ENCODE measurements at places on chromosomes 7 and 10. TPM values are rescaled to one million over a fixed set of nuclear protein-coding genes. Genes with fewer than 3 reads are reported as not detected.

Gene NPFFR1
- total RNA-seq, result 0.50 TPM

Gene FAM25G
- not detected for total RNA-seq

Gene SAP25
- total RNA-seq, result 1.9 TPM

Gene ZNF425
- 5.8 TPM for total RNA-seq

Gene CHAT
- total RNA-seq, result 2.9 TPM

Gene CFAP69
- 10.9 TPM for total RNA-seq

Gene FAM131B
- total RNA-seq, result 53.5 TPM

Gene CNPY1
- 0.66 TPM for total RNA-seq

Gene HTRA1
- total RNA-seq, result 150 TPM

Gene NOBOX
- total RNA-seq, result not detected

Gene DDX21
- 36.9 TPM for total RNA-seq

Gene SGCE
- total RNA-seq, result 104 TPM

Gene FRMD4A
- total RNA-seq, result 87.2 TPM

Gene LRIT1
- total RNA-seq, result not detected

Gene GPR158
- total RNA-seq, result 24.6 TPM

Gene ADIRF
- total RNA-seq, result 63.9 TPM

Gene ENTPD1
- total RNA-seq, result 41.3 TPM

Gene HYAL4
- total RNA-seq, result not detected

Gene BLVRA
- total RNA-seq, result 22.6 TPM

Gene ABCB1
- total RNA-seq, result 18.5 TPM

Gene HSPA12A
- total RNA-seq, result 106 TPM

Gene EPC1
- total RNA-seq, result 44.5 TPM

Gene MEPCE
- 18.5 TPM for total RNA-seq

Gene HOXA13
- not detected for total RNA-seq

Gene PPP1R3A
- total RNA-seq, result 0.06 TPM

Gene ZNF488
- 8.2 TPM for total RNA-seq

Gene NACAD
- 14.1 TPM for total RNA-seq

Gene MYL10
- not detected for total RNA-seq

Gene ASAH2
- total RNA-seq, result 3.5 TPM

Gene RADIL
- 7.5 TPM for total RNA-seq

Gene EPHA1
- 0.94 TPM for total RNA-seq

Gene PTPRN2
- 18.1 TPM for total RNA-seq

Gene SFXN2
- 9.9 TPM for total RNA-seq

Gene PHKG1
- 7.9 TPM for total RNA-seq

Gene OR2A5
- under 0.01 TPM for total RNA-seq

Gene SPDYE2B
- not detected for total RNA-seq

Gene SDK1
- 10.4 TPM for total RNA-seq

Gene INMT
- 11.6 TPM for total RNA-seq

Gene ADAM8
- 3.9 TPM for total RNA-seq

Gene ZNF804B
- 5.5 TPM for total RNA-seq

Gene TEX47
- total RNA-seq, result not detected

Gene CACNB2
- total RNA-seq, result 26.6 TPM

Gene EPHB6
- total RNA-seq, result 15.6 TPM

Gene ANKRD61
- 0.20 TPM for total RNA-seq

Gene MALSU1
- total RNA-seq, result 61.1 TPM

Gene MOSPD3
- 8.9 TPM for total RNA-seq

Gene CC2D2B
- 4.2 TPM for total RNA-seq

Gene FAM221A
- 21.6 TPM for total RNA-seq

Gene CPXM2
- total RNA-seq, result 12.7 TPM

Gene HMX3
- 0.20 TPM for total RNA-seq

Gene TACR2
- 0.28 TPM for total RNA-seq

Gene AGR2
- 3.0 TPM for total RNA-seq

Gene ANAPC16
- 88.7 TPM for total RNA-seq

Gene SLC13A1
- not detected for total RNA-seq

Gene PTPRE
- total RNA-seq, result 30.9 TPM
